Stimulated activated CD8-positive, alpha-beta memory T cell treated with anti-CD3 and anti-CD28 coated beads, Interleukin-15, amount 100 ng/mL, for 48 hours (primary cell): ENCODE measurements at places on chromosomes 1 and 21.
A peak's percentile ranks its signal among the peaks of the same experiment; 100 is the strongest.

DNA sequence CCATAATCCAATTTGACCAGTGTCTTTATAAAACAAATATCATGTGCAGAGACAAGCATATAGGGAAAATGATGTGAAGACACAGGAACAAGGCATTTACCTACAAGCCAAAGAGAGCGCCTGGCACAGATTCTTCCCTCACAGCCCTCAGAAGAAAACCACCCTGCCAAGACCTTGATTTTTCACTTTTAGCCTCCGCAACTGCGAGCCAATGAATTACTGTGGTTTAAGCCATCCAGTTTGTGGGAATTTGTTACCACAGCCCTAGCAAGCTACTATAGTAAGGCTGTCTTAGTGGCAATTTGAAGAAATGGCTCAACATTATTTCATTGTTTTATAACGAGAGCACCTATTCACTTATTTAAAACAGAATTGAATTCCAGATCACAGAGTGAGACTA is 85.7 kb upstream of the CCDC190 start:
- no peak for DNase-seq

- peak; percentile 4 for DNase-seq
Observed at GRCh38 chr1:8283058-8283884, 34.6 kb upstream of the SLC45A1 start.

GRCh38 chr21:27681038-27681437 is 714.1 kb upstream of the ADAMTS5 start:
- DNase-seq = no peak

- no peak for DNase-seq
Observed at GRCh38 chr1:246782120-246782900, 58.1 kb downstream of the SCCPDH start.

GRCh38 chr1:52552236-52552504 is 722 bp downstream of the TUT4 start:
- peak; percentile 54 for DNase-seq
